ENCODE measurements at places on chromosomes 5 and 9. TPM values are rescaled to one million over a fixed set of nuclear protein-coding genes. Genes with fewer than 3 reads are reported as not detected.
A peak's percentile ranks its signal among the peaks of the same experiment; 100 is the strongest.

PAX5 gene
- total RNA-seq: 0.09 TPM

DNA sequence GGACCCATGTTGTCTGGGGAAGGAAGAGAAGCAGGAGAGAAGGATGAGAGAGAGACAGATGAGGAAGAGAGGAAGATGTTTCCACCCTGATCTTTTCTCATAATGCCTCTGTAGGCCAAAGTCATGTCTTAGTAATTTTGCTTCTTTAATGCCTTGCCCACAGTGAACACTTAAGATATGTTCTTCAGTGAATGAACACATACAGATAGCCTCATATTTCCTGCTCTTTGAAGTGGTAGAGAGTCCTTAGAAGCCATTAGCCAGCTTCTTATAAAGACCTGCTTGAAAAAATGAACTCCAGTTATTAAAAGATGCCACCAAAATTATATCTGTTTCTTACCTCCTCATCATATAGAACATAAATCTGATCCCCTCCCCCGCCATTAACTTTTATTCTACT, 244.4 kb downstream of the CD180 start:
- no peak for DNase-seq
- H3K27me3 ChIP-seq: peaks cover 12% of the 10 kb centered on the region
- no peaks in the 10 kb centered on the region for H3K36me3 ChIP-seq
- H3K27ac ChIP-seq: no peak overlapping the region
- no peak overlapping the region for H3K4me3 ChIP-seq
- no peaks in the 10 kb centered on the region for H3K4me1 ChIP-seq

GRCh38 chr5:165227515-165227914, 1722.1 kb downstream of the MAT2B start:
- no peaks in the 10 kb centered on the region for H3K36me3 ChIP-seq
- DNase-seq: no peak
- H3K27ac ChIP-seq: no peak overlapping the region

TTLL11 gene
- total RNA-seq: 4.2 TPM

DNA sequence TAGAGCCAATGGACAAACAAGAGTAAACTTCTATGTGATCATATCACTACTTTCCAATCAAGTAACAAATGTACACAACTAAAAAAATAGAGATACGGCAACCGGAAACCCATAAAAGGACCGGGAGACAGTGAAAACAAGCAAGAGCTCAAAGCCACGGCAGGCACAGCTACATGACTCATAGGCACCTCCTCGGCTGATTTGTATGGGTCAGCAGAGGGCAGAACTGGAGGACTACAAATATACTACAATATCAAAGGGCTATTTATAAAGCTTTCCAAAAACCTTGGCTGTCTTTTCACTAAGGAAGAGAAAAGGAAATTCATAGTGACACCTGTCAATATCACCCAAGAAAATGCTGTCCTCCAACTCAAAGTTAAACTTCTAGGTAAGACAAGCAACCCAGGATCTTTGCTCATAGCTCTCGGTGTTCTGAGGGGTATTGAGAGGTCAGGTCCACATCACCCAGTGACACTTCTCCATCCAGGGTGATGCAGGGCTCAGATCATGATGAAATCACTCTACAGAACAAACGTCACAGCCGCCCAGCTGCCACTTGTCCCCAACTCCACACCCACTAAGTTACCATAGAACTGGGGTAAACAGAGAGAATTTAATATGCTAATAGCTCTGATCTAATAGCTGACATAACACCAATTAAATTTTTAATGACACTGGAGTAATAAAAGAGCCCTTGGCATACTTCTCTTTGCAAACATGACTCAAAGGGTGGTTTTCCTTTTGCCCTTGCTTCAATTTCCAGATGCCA, 41.3 kb downstream of the PFDN1 start:
- H3K36me3 ChIP-seq: peaks cover 24% of the 10 kb centered on the region
- H3K4me1 ChIP-seq: peaks cover 3% of the 10 kb centered on the region
- no peak overlapping the region for H3K4me3 ChIP-seq
- H3K27ac ChIP-seq: peak overlapping the region; percentile 74

DNA sequence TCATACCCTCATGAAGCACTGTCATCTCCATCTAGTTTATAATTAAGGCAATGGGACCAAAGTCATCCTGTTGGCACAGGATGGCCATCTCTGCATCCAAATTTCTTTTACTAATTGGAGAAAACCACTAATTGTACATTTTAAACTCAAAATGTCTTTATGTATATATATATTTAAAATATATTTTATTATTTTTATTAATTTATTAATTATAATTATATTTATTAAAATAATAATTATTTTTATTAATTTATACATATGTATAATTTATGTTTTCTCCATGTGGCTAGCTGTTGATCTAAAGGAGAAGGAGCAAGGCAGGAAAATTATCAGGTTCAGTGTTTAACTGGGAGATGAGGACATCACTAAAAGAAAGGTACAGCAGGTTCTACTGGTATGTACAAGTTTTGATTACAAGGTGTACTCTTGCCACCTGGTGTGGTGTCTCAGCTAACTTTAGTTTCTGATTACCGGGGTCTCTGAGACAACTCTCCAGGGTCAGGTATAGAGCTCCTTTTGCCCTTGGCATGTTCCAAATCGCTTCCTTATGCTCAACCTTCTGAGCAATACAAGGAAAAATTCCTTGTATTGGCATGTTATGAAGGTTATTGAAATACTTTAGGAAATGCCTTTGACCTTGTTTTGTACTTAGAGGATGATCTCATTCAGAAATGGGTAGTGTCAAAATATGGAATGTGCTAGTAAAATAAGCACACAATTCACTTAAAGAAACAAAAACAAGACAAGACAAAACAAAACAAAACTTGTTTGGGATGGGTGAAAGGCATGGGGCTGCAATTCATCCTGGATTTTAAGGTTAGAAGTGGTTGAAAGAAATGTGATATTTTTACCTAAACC, 79.6 kb downstream of the GHR start:
- no peaks in the 10 kb centered on the region for H3K27me3 ChIP-seq
- H3K4me3 ChIP-seq: no peak overlapping the region
- H3K27ac ChIP-seq: no peak overlapping the region
- DNase-seq: no peak
- no peaks in the 10 kb centered on the region for H3K4me1 ChIP-seq
- no peaks in the 10 kb centered on the region for H3K36me3 ChIP-seq

DNA sequence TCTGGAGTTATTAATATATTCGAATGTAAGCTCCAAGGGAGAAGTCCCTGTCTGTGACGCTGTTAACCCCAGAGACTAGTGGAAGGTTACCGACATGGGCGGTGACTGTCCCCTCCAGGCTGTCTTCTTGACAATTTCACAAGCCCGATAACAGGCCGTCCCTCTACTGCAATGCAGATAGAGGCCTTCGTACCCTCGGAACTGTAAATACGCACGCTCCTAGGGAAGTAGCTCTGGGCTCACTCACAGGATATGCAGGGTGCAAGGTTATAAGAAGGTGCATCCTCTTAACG, 680 bp upstream of the RFK start:
- no peaks in the 10 kb centered on the region for H3K27me3 ChIP-seq
- H3K4me1 ChIP-seq: peaks cover 11% of the 10 kb centered on the region
- peak overlapping the region; percentile 85 for H3K4me3 ChIP-seq
- H3K36me3 ChIP-seq: peaks cover 10% of the 10 kb centered on the region
- peak; percentile 50 for DNase-seq

PAEP gene
- 0.51 TPM for total RNA-seq

DNA sequence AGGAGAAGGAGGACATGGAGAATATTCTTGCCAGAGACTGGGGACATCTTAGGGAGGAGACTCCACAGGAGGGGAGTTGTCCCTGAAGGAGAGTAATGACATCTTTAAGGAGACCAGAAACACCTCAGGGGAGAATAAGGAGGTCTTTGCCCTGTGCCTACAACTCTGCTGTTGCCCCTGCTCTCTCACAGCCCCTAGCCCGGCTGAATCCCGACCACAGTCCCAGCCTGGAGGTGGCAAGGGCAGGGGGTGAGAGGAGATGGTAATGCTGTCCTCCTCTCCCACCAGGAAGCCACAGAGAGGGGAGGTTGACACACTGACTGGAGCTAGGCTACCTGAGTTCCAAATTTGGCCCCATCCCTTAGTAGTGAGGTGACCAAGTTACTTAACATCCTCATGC, 30.2 kb upstream of the ENHO start:
- H3K4me1 ChIP-seq: no peaks in the 10 kb centered on the region
- H3K4me3 ChIP-seq: no peak overlapping the region
- no peaks in the 10 kb centered on the region for H3K27me3 ChIP-seq
- no peak overlapping the region for H3K27ac ChIP-seq

DNA sequence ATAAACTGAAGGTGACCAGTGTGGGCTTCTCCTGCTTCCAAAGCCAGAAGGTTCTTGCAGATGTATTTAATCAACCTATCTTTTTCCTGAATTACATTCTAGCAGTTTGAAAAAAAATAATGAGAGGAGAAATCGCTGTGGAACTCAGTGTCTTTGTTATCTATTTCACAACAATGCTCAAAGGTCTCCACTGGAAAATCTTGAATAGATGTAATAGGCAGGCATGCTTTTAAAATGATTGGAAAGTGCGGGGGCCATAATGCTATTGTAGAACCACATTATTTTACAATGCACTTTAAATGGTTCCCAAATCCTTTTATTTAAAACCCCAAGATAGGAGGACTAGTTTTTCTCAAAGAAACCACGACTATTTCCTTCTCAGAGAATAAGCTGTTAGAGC, 23.3 kb downstream of the ENC1 start:
- H3K4me3 ChIP-seq: no peak overlapping the region
- peaks cover 6% of the 10 kb centered on the region for H3K4me1 ChIP-seq
- no peaks in the 10 kb centered on the region for H3K36me3 ChIP-seq
- H3K27me3 ChIP-seq: peaks cover 24% of the 10 kb centered on the region

DNA sequence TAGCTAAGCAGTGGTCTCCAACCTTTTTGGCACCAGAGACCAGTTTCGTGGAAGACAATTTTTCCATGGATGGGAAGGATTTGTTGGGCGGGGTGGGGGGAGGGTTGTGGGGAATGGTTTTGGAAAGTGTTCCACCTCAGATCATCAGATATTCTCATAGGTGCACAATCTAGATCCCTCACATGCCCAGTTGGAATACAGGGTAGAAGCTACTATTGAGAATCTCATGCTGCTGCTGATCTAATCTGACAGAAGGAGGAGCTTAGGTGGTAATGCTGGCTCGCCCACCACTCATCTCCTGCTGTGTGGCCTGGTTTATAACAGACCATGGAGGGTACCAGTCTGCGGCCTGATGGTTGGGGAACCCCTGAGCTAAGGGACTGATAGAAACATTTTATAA, 662.7 kb upstream of the RGMB start:
- H3K36me3 ChIP-seq: no peaks in the 10 kb centered on the region
- H3K4me3 ChIP-seq: no peak overlapping the region
- no peaks in the 10 kb centered on the region for H3K27me3 ChIP-seq

DNA sequence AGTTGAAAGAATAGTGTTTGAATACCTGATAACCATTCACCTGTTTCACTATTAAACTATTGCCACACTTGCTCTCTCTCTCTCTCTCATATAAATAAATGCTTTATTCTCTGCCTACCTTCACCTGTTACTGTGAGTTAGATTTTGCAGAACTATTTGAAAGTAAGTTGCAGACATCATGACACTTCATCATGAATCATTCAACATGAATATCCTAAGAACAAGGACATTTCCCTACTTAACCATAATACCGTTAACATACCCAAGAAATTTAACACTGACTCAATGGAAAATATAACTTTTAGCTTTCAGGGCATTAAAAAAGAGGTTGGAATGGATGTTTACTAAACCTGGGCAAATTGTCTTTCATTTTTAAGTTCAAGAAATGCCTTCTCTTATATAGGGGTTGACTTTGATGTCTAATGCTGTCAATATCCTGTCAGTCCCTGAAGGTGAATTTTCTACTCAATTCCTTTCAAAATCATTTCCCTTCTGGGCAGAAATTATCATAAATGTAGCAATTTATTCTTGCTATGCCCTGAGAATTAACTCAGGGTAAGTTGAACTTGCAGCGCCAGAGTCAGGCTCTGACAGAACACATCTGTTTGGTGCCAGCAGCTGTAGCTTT, 582.6 kb upstream of the TLE4 start:
- H3K27me3 ChIP-seq: no peaks in the 10 kb centered on the region
- H3K4me3 ChIP-seq: no peak overlapping the region
- H3K4me1 ChIP-seq: no peaks in the 10 kb centered on the region
- H3K36me3 ChIP-seq: no peaks in the 10 kb centered on the region
- DNase-seq: no peak
- no peak overlapping the region for H3K27ac ChIP-seq

KCNN2 gene
- total RNA-seq: 0.07 TPM

DNA sequence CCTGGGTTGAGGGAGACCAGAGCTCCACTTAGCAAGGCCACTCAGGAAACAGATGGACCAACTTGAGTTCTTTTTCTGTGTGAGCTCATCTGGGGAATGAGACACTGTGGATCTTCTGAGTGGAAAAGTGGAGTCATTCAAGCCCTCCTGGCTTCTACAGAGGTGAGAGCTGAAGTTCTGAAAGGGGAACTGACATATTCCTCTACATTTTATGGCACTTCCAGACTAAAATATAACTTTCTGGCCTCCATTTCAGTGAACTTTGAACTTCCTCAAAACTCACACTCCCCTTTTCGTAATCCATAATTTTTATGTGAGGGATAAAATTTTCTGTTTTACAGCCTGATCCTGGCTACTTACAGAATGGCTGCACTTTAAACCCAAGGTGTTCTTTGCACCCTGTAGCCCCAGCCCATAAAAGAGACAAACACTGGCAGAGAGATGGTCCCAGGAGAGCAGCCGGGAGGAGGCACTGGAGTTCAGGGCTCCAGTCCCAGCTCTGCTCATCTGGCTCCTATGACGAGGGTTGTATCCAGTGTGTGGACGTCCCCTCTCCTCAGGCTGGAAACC, 10.8 kb downstream of the SPAAR start:
- H3K4me3 ChIP-seq: no peak overlapping the region
- no peak for DNase-seq
- H3K36me3 ChIP-seq: no peaks in the 10 kb centered on the region
- H3K4me1 ChIP-seq: peaks cover 34% of the 10 kb centered on the region
- no peaks in the 10 kb centered on the region for H3K27me3 ChIP-seq

GRCh38 chr5:59091965-59092364, 509.1 kb downstream of the RAB3C start:
- no peak overlapping the region for H3K27ac ChIP-seq
- no peaks in the 10 kb centered on the region for H3K4me1 ChIP-seq

CMBL gene
- total RNA-seq: 121 TPM

PHPT1 gene
- total RNA-seq: 126 TPM

- H3K27ac ChIP-seq: no peak overlapping the region
- no peaks in the 10 kb centered on the region for H3K4me1 ChIP-seq
- no peak for DNase-seq
- H3K4me3 ChIP-seq: no peak overlapping the region
- H3K36me3 ChIP-seq: no peaks in the 10 kb centered on the region
Measured at GRCh38 chr9:97761056-97761598, 64.0 kb upstream of the XPA start.

MYORG gene
- total RNA-seq: 0.82 TPM
